Stimulated activated CD4-positive, alpha-beta T cell treated with anti-CD3 and anti-CD28 coated beads, Interleukin-12 subunit alpha, Interleukin-12 subunit beta, amount 100 ng/mL, for 48 hours (primary cell): ENCODE measurements at places on chromosomes 11 and 22.

DNA sequence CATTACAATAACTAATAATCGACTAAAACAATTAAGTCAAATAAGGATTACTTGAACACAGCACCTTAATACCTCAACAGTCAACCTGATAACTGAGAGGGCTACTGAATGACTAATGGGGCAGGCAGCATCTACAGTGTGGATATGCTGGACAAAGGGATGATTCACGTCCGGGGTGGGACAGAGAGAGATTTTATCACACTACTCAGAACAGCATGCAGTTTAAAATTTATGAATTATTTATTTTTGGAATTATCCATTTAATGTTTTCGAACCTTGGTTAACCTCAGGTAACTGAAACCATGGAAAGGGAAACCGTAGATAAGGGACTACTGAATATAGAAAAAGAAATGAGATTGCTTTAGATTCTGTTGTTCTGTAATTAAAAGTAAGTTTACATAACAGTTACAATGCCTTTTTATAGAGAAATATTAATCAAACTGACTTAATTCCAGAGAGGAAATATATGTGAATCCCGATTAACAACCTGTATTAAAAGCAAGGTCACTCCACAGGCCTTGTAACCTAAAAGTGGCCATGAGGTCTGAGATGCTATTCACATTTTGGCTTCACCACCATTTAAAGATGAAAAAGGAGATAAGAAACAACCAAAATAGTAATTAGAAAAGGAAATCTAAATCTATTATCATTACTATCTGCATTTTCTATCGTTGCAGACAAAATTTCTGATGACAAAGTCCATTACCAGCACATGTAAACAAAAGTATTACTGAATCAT is 119.0 kb upstream of the TP53AIP1 start:
- no peak for DNase-seq

DNA sequence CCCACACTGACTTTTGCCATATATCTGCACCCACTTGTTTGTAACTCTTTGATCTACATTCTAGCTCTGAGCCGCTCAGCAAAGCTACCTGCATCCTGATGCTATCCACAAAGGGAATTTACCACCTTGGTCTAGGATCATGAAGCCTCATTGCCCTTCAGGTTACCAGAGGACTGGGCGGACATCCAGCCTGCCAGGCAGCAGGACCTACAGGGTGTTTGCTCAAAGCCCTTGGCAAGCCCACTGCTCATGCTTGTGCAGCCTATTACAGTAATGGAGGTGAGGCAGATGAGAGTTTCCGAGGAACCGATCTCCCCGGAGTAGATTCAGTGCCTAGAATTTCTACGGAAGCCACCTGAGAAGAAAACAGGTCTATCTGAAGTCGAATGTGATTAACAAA is 417.2 kb downstream of the OPCML start:
- no peak for DNase-seq

DNA sequence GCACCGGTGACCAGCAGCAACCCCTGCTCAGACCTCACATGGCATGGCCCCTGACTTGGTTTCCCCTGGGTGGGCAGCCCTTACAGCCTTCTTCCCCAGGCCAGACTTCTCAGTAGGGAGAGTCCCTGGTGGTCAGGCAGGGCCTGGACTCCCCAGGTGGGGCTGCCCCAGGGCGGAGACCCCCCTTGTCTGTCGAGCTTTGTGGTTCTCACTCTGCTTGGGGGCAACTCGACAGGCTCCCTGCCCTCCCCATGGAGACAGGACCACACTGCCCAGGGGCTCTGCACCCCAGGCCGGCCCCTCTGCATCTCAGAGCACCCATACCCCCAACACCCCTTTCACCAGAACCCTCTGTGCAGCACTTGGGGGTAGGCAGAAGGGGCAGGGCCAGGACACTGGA is 87.7 kb downstream of the MORC2 start:
- no peak for DNase-seq

DNA sequence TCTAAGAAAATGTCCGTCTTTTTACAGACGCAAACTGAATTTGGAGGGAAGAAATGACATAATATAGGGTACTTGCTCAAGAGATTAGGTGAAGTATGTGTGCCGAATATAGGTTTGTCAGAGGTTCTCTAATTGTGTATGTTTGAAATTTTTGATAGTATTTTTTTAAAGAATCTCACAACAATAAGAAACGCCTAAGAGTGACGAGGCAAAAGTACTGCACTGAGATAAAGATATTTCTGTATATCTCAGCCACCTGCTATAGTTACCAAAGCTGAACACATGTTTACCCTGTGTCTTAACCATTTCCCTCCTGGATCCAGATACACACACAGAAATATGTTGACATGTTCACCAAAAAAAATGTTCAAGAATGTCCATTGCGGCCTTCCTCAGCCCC is 92.0 kb downstream of the PRMT3 start:
- no peak for DNase-seq

DNA sequence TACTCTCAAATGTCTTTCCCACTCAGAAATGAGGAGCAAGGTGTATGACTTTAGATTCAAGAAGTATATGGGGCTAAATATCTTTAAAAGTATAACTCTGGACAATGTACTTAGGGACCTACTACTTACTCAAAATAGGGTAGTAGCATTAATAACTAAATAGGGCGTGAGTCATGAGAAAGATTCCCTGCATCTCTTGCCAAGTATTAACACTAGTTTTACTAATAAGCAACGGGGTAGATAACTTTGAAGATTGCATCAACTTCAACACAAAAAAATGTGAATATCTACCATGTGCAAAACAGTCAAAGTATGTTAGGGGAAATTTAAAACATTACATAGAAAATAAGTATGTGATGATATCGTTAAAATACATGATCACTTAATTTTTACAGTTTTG is 99.6 kb downstream of the PGR start:
- no peak for DNase-seq

DNA sequence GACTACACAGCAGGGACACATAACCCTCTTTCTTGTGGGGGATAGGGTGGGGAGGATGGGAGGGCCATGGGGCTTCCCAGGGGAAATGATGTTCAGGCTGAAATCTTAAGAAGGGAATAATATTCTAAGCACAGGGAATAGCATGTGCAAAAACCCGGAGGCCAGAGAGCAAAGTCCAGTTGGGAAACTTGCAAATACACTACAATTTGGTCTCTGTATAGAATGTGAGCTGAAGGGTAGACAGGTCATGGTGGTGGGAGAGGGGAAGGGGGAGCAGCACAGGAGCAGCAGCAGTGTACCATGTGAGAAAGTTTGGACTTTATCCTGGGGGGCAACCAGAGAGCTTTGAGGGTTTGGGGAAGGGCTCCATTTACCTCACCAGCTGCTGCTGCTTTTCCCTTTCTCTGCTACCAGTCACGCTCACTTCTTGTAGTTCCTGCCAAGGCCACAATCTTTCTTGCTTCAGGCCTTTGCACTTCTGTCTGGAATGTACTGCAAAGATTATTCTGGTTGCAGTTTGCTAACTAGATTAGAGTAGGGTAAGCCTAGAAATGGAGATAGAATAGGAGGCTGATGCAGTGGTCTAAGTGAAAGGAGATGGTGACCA is 43.0 kb downstream of the KREMEN1 start:
- DNase-seq: no peak

GRCh38 chr11:85988780-85989179 is 80.1 kb downstream of the PICALM start:
- no peak for DNase-seq

DNA sequence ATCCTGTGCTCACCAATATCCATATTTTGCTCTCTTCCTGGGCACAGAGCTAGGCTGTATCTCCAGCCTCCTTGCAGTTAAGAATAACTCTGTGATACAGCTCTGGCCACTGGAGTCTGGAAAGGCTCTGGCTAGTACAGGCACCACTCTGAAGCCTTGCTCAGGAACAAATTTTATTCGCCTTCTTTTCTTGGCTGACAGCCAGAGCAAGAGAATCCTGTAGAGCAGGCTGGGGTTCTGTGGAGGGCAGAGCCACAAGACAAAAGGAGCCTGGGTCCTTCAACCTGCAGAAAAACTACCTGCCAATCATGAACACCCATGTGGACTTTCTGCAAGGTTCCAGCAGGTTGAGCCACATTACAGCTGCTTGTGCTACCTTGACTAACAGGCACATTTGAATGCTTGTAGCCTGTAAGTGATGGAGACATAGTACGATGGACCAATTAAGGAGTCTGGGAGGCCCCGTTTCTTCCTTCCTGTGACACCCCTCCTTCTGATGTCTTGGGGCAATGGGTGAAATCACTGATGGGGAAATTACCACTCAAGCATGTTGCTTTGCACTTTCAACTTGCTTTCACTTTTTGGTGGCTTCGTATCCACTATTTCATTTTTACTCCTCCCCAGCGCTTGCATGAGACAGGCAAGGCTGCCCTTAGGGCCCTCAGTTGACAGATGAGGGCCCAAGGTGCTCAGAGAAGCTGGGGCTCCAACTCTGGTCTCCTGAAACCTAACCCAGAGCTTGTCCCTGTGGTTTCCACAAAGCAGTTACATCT is 267.2 kb upstream of the SYN3 start:
- DNase-seq: no peak

- DNase-seq: peak; percentile 2
Observed at GRCh38 chr22:48832592-48832991, 995.1 kb downstream of the BRD1 start.

GRCh38 chr11:72770799-72771198 is 18.6 kb upstream of the ARAP1 start:
- DNase-seq: no peak

GRCh38 chr11:120027546-120028180 is 110.2 kb downstream of the TRIM29 start:
- no peak for DNase-seq

- DNase-seq: no peak
Observed at GRCh38 chr11:81301166-81301830, 1432.4 kb downstream of the FAM181B start.
